ENCODE measurements at places on chromosomes 1 and 21.

GRCh38 chr1:245051349-245052221, 103.2 kb upstream of the KIF26B start:
- DNase-seq, result no peak

- DNase-seq, result no peak
Observed at GRCh38 chr1:196734006-196734405, 40.6 kb upstream of the CFHR3 start.

GRCh38 chr1:110235834-110236682, 25.9 kb downstream of the KCNC4 start:
- no peak for DNase-seq

GRCh38 chr1:200464784-200465400, 55.1 kb upstream of the ZNF281 start:
- DNase-seq, result no peak

- no peak for DNase-seq
Observed at GRCh38 chr1:60118085-60118484, 44.5 kb upstream of the C1orf87 start.

DNA sequence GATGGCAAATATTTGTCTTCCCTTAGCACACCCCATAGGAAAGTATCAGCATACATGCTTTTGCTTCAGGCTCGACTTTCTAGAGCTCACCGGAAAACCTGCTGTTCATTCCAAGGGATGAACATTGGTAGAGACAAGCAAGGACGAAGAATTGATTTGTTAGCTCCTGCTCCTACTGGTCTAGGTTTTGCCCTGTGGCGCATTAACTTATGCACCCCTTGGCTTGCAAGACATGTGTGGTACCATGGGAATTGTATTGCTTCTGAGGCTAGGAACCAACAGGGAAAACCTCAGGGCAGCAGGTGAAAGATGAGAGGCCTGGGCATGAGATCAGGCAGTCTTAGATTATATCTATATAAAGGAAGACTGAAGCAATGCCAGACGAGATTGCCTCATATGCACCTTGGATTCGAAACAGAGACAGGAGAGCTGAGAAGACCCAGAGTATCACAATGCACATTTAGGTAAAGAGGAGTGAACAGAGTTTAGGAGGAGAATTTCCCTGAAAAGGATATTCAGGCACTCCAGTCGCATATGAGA, 771.2 kb upstream of the B3GALT2 start:
- no peak for DNase-seq

Data from NCI-H1436 treated with DMSO at 0.1 percent for 48 hours (cell line).